ENCODE measurements at places on chromosomes 11 and 22.

- DNase-seq, result no peak
Measured at GRCh38 chr11:88173956-88174355, 1.3 kb downstream of the RAB38 start.

GRCh38 chr22:40932396-40932795 is 18.8 kb upstream of the RBX1 start:
- DNase-seq, result no peak

DNA sequence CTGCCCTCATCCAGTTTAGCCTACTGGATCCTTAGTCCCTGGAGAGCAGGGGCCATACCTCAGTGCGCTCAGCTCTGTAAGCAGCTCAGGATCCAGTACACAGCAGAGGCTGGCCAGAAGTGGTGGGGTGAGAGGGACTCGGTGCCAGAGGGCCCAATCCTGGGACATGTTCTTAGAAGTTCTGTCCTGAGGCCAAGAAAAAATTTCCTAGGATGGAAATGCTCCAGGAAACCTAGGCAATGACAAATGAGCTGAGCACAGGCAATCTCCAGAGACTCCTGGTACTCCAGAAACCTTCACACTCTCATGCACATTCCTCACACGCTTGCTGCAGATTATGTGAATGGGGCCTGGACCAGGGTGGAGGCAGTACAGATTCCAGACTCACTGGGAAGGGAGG is 89.6 kb downstream of the SERGEF start:
- DNase-seq, result no peak

- no peak for DNase-seq
Measured at GRCh38 chr11:28123151-28123581, 15.0 kb downstream of the METTL15 start.

DNA sequence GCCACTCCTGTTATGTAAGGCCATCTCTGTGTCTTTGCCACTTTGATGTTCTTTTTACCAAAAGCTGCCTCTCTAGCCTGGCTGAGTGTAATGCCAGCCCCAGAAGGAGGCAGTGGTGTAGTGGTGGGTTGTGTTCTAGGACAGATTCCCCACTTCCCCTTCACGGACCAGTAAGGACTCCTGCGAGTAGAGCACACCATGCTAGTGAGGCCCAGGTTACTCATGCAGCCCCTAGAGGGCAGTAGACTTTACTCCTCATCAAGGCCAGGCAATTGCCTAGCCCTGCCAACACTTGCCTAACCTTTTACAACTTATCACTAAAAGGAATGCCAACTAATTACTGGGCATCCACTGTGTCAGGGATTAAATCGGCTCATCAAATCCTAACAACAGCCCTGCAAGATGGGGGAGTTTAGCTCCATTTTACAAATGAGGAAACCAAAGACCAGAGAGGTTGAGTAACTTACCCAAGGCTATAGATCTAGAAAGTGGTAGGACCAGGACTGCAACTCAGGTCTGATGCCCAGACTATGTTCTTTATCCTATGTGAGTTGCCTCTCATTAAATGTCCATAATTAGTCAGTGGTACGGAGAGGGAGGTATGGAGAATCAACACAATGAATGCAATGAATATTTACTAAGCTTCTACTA is 75.3 kb downstream of the APIP start:
- DNase-seq, result no peak

- DNase-seq, result peak; percentile 56
Measured at GRCh38 chr11:67436459-67437081, 912 bp downstream of the PTPRCAP start.

- no peak for DNase-seq
Measured at GRCh38 chr11:64514590-64514989, 76.4 kb upstream of the SLC22A12 start.

- no peak for DNase-seq
Measured at GRCh38 chr22:43550024-43550620, 138.3 kb downstream of the MPPED1 start.

DNA sequence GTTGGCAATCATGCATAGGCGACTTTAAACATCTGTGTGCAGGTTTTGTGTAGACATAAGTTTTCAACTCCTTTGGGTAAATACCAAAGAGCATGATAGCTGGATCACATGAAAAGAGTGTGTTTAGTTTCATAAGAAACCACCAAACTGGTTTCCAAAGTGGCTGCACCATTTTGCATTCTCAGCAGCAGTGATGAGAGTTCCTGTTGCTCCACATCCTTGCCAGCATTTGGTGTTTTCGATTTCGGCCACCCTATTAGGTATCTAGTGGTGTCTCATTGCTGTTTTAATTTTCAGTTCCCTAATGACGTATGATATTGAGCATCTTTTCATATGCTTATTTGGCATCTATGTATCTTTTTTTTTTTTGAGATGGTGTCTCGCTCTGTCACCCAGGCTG is 62.8 kb upstream of the CCND1 start:
- no peak for DNase-seq

DNA sequence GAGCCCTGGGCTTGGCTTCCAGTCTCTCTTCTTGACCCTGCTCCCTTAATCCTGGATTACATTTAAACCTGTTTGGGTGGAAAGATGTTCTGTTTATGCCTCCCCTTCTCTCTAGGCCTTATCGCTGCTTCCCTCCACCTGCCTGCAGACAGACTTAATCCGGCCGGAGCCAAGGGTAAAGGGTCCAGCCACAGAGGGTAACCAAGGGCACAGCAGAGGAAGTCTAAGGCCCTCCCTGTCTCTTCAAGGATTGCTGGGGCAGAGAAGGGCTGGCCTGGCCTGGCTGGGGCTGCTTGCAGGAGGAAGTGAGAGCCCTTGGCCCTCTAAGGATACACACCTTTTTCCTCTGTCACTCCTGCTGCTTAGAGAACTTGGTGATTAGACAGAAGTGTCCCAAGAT is 2.1 kb downstream of the GAL3ST3 start:
- DNase-seq, result no peak

- DNase-seq, result no peak
Measured at GRCh38 chr11:20084921-20085814, 75.1 kb downstream of the DBX1 start.
